ENCODE measurements at places on chromosomes 16 and 17.

DNA sequence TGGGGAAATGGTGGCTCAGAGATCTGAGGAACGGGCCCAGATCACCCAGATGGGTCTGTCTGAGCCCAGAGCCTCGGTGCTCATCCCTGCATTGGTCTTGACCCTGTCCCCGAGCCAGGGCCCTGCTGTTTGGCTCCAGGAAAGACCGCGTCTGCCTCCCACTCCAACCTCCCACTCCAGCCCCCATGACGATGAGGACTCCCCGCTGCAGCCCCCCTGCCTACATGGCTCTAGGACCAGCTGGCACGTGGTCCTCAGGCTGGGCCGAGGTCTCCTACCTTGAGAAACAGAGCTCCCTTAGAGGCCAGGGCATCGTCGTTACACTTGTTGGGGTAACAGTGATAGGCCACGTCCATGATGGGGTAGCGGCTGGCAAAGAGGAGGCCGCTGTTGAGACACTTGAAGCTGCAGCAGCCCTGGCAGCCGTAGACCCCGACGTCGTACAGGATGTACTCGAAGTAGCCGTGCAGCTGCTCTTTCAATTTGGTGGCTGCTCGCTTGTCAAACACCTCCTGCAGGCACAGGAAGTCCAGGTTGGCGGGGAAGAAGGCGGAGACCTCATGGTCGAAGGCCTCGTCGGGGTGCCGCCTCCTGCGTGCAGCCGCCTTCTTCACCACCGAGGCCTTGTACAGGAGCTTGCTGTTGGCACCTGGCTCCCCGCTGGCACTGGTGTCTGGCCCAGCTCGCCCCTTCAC lies 59.9 kb downstream of the PRMT7 start:
- no peak for DNase-seq

- DNase-seq, result no peak
Measured at GRCh38 chr17:83200231-83200699, 120.9 kb downstream of the METRNL start.

- DNase-seq, result no peak
Measured at GRCh38 chr17:20935740-20936139, 107.1 kb downstream of the USP22 start.

DNA sequence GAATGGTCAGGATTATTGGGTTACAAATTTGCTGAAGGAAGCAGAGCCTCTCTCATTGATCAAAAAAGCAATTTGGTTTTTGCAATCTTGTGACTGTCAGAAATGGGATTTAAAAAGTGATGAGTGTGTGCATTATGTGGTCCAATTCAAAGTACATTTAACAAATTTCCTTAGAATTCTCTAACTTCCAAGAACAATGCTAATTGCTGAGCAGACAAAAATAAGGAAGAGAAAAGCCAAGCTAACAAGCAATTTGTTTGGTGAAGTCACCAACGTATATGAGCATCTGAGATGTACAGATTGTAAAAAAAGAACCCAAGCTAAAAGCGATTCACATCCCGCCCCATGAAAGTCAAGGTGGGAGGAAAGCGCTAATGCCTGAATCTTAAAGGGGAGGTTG lies 1643.9 kb downstream of the CDH8 start:
- no peak for DNase-seq

GRCh38 chr17:40303009-40303657 lies 5.8 kb upstream of the RARA start:
- DNase-seq, result peak; percentile 72

DNA sequence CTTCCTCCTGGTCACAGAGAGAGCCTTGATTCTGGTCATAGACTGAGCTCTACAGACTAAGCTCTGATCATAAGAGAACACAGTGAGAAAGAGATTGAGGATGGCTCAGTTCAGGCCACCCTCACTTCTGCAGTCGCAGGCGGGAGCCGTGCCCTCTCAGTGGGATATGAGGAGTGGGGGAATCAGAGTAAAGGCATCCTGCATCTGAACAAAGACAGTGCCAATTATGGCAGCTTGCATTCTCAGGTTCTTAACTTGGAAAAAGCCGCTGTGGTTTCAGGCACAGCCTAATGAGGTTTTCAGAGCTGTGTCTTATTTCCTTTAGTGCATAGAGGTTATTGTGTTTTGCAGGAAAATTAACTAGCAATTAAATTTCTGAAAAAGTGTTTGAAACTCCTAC lies 134.4 kb upstream of the NLRP1 start:
- DNase-seq, result no peak

DNA sequence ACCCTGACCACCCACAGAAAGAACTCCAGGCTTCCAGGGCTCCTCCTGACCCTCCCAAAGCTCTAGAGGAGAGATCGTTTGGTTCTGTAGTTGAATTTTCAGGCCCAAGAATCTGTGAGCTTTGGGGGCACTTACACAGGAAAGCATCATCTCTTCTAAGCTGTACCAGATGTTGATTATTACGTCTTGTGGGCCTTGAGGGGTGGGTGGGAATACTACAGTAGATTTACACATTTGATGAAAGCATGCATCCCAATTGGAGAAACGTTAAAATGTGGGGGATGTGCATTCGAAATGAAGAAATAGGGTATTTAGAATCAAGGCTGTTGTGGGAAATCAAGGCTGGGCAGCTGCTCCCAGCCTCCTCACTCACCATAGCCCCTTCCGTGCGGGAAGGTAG lies 61.9 kb downstream of the MGAT5B start:
- DNase-seq, result no peak
